ENCODE measurements at places on chromosomes 2 and 18.

DNA sequence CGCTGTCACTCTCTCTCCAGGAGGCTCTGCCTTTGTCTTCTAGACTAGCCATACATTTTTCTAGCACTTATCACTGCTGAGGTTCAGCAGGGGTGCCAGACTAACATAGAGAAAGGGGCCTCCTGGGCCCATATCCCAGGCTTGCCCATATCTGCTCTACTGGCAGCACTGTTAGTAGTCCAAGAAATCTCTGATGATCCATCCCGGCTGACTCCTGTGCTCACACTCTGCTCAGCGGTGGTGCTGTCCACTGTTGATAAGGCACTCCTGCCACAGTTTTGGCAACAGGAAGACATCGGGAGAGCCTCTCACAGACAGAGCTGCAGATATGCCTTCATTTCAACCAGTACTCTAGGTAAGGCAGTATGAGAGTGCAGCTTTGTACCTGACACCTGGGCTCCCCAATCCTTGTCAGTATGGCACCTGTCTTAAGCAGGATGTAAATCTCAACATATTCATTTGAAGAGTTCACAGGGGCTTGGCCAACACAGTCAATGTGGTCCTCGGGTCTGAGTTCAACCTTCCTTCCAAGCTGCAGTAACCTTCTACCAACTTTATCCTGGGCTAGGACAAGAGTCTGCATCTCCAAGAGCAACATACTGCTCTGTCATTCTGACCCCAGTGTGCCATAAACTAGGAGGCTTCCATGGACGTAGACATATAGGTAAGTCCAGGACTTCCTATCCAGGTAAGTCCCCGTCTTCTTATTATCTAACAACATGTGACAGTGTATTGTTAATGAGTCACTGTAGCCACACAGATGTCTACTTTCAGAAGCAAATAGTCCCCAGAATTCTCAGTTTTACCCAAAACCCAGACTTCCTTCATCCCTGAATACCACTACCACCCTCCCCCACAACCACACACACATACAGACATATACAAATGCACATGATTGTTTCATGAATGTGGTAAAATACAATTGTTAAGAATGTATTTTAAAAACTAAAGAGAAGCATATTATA lies 16.2 kb downstream of the KLF7 start:
- peak; percentile 35 for DNase-seq

DNA sequence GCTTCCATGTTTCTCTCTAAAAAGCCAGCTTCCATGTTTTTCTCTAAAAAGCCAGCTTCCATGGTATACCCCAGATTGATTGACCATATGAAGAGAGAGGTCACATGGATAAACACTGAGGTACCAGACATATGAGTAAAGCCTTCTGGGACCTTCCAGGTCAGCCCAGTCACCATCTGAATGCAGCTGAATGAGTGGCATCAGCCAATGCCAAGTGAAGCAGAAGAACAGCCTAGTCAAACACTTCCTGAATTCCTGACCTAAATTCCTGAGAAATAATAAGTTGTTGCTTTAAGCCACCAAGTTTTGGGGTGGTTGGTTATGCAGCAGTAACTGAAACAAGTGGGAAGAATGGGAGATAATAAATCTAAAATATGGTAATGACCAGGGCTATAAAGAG lies 5.7 kb upstream of the ALS2 start:
- no peak for DNase-seq

GRCh38 chr18:79747156-79747845 lies 50.4 kb upstream of the KCNG2 start:
- no peak for DNase-seq

- DNase-seq = no peak
Measured at GRCh38 chr2:140270224-140270623, 1490.0 kb upstream of the NXPH2 start.

DNA sequence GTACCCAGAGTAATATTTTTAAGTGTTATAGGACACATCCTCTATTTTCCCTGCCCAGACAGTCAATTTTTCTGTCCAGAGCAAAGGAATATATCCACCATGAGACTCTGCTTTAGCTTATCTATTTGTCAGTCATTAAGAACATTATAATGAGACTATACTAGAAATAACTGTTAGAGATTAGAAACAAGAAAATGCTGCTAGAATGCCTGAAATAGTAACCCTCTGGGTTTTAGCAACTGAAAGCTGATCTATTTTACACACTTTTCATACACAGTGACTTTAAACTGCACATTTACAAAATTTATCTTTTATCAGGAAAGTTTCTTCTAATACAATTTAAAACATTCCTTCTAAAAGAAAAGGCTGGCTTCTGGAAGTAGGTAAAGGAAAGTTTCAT lies 39.6 kb downstream of the MBD2 start:
- no peak for DNase-seq

- DNase-seq = peak; percentile 37
Measured at GRCh38 chr2:227884511-227884947, 13.1 kb downstream of the DAW1 start.

DNA sequence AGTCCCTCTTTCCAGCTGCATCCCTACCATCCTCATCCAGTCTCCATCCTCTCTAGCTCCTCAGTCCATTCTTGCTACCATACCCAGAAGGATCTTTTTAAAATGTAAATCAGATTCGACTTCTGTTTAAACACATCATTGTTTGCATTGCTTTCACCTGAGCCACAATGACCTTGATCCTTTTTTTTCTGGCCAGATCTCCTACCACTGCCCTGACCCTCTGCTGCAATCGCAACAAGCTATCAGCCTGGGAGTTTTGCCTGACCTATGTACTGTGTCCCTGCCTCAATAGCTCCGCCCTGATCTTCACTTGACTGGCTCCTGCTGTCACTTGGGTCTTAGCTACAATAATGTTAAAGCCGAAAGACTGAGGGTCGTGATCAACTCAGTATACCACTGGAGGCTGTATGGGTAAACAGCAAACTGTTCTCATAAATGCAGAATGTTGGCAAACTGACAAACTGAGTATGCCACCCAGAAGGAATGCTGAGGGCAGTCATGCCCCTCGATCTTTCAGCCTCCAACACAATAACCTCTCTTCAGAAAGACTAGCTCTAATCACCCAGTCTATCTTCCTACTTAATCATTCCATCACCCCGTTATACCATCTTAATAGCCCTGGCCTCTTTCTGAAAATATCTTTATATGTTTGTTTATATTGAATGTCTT lies 2.6 kb upstream of the RBM43 start:
- DNase-seq = no peak

DNA sequence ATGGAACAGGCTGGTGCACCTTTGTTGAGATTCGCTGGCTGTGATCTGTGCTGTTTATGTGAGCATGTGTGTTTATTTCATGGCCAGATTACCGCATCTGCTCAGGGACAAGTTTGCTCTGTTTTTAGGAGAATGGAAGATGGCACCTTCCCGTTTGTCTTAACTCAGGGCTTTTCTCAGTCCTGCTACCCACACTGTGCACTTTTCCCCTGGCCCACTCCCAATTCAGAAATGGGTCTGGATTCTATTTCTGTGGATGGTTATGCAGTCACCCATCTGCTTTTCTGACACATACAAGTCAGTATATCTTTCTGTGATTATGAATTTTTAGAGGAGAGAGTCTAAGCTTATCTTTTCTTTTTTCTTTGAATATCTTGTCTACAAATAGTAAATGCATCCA lies 15.4 kb downstream of the MGAT5 start:
- DNase-seq = no peak

- DNase-seq = no peak
Measured at GRCh38 chr2:25417715-25418369, 76.1 kb upstream of the DNMT3A start.

GRCh38 chr2:174336501-174337336 lies 2.0 kb downstream of the SP9 start:
- no peak for DNase-seq

GRCh38 chr18:50578030-50578429 lies 18.1 kb downstream of the MAPK4 start:
- DNase-seq = no peak

DNA sequence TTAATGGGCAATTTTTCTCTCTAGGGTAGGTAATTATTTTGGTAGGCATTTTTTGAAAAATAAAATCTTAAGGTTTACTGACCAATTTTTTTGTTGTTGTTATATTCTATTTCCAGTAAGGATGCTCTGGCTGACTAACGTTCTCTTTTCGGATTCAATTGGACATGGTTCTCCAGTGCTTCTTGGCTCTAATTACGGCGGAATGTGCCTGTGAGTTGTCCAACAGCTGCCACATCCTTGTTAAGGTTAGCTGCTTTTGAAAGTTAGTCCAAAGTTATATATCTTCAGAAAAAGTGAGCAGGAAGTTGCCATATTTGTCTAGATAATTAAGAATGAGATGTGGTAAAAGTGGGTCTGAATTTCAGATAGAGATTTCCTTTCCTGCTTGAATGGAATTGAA lies 45.8 kb upstream of the SMIM21 start:
- DNase-seq = no peak

GRCh38 chr2:150690261-150690660 lies 202.8 kb upstream of the RND3 start:
- no peak for DNase-seq

DNA sequence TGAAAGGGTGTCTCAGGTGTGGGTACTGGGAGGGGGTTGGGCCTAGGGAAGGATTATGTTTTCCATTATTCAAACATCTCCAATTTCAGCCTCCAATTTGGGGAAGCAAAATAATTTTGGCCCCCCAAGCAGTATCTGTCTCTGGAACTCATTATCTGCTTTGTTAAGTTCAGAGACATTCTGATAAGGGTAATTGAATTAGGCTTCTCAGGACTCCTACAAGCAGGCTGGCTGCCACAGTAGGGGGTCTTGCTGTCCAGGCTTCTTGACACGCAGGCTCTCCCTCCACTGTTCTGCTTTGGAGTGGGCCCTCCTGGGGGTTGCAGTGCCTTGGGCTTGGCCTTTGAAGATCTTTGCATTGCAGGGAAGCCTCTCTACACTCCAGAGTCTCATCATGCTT lies 108.1 kb upstream of the SIX2 start:
- no peak for DNase-seq

DNA sequence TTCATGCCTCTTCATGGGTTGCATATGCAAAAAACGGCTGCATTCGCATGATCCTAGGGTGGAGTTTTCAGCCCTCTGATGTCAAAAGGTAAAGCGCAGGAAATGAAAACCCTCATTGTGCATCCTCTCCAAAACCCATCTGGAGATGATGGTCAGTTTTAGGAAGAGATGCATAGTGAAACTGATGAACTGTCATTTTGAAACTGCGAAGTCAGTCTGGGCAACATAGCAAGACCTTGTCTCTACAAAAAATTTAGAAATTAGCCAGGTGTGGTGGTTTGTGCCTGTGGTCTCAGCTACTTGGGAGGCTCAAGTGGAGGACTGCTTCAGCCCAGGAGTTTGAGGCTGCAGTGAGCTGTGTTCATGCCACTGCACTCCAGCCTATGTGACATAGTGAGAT lies 2.5 kb upstream of the TTLL4 start:
- no peak for DNase-seq

GRCh38 chr2:215136669-215137328 lies 1.6 kb downstream of the ABCA12 start:
- DNase-seq = no peak

GRCh38 chr2:230627806-230628724 lies 84.6 kb upstream of the CAB39 start:
- no peak for DNase-seq

GRCh38 chr2:219281588-219281987 lies 2.4 kb downstream of the DNAJB2 start:
- DNase-seq = no peak

DNA sequence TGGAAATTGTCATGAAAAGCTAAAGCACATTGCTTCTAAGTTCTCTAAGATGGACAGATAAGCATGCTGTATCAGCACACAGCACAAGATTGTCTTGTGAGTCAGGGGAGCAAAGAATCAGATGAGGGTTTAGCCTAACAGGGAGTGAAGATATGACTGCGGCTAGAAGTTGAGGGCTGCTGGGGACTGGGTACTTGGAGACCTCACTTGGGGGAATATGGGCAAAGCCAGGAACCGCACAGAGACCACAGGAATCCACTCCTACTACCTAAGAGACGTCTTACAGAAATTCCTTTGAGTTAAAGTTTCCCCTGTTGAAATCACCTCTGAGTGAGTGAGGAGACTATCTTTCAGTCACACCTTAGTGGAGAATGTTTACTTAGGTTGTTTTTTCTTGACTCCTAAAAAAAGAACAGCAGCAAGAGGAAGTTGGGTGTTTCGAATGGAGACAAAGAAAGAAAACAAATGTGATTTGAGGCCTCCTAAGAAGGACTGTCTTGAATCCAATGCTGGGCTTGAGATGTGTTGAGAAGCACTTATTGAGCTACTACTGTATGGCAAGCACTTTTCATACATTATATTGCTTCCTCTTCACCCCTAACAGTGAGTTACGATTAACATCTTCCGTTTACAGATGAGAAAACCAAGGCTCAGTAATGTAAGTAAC lies 100.7 kb downstream of the ANKRD44 start:
- DNase-seq = peak; percentile 51

GRCh38 chr2:167140767-167141166 lies 252.5 kb downstream of the XIRP2 start:
- no peak for DNase-seq

- no peak for DNase-seq
Measured at GRCh38 chr2:231182513-231182899, 15.9 kb upstream of the ARMC9 start.

DNA sequence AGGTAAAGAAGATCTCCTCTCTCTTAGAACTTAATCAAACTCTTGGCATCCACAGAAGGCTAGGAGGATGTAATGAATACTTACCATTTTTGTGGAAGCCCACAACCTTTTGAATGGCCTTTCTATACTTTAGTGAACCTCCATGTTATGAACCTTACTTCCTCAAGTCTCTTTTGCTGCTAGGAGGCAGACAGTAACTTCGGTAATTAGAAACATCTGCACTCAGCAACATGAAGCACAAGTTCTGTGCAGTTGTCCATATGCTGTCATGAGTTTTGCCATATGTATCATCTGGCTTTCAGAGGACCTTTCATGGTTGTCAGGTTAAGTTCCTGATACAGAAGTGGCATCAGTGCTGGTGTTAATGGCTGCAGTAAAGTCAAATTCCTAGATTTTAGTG lies 50.4 kb downstream of the PDK1 start:
- DNase-seq = no peak

- DNase-seq = no peak
Measured at GRCh38 chr2:143142598-143142997, 13.4 kb downstream of the ARHGAP15 start.

DNA sequence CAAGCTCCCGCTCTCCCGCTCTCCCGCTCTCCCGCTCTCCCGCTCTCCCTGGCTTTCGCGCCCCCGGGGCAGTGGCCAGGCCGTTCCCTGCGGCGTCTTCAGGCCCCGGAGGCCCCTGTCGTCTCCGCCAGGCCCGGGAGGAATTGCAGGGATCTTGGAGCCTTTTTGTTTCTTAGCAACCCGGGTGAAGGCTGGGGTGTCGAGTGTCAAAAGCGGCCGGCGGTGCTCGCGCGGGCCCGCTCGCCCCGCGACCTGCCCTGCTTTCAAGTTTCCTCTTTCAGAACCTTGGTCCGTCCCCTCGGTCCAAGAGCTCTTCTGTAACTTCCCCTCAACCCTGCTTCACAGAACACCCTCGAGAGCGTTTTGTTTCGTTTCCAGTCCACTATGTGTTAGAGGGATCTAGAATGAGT lies 1.4 kb downstream of the RNF138 start:
- DNase-seq = no peak

DNA sequence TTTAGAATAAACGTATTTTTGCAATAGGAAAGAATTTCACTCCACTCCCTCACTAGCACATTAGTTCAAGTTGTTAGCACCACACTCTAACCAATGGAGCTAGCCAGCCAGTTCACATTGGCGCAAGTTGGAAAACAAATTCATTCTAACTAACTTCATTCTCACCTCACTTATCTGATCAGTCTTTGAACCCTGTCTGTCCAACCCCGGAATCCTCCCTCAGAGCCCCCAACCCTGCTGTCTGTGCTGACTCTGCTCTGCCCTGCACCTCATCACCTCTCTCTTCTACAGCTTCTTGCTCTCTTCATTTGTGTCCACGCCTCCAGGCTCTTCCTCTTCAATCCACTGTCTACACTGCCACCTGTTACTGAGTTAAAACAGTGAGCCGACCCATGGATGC lies 356.5 kb downstream of the IRS1 start:
- no peak for DNase-seq

Measured in activated T-cell treated with anti-CD3 and anti-CD28 coated beads for 24 hours (primary cell).